Stimulated activated CD4-positive, alpha-beta T cell treated with anti-CD3 and anti-CD28 coated beads, Interleukin-2, amount 100 ng/mL, for 4 hours (primary cell): ENCODE measurements at places on chromosomes 5 and 9.

DNA sequence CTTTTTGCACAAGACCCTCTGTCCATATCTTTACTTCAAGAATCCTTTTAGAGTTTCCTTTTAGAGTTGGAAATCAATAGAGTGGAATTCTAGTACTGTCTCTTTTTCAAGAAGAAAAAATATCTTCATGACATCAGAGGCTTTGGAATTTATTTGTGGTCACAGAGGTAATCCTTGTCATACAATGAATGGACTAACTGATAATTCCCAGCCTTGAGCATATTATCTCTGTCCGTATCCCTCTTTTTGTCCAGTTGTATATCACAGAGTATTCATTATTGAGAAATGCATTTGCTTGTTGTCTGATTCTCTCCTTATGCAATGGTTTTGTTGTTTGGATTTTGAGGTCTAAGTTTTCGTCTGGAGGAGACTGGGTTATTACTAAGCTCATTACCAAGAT, 82.0 kb upstream of the HAPLN1 start:
- DNase-seq, result no peak

GRCh38 chr5:113330533-113331208, 104.1 kb downstream of the TSSK1B start:
- DNase-seq, result no peak

- no peak for DNase-seq
Observed at GRCh38 chr9:134473141-134474054, 147.1 kb downstream of the RXRA start.

DNA sequence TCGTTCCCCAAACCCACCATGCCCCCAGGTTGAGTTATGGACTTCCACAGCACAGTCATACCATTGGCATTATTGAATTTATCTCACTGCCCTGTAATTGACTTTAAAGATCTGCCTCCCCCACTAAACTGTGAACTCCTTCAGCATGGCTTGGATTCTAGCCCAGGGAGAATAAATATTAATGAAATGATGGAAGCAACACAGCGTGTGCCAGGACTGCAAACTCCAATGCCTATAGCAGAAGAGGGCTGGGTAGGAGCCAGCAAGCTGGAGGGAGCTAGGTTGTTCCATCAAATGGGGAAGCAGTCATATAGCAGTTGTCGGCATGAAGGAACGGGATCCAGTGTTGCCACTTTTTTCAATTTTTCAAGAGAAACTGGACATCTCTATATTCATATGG, 69.0 kb upstream of the MSX2 start:
- DNase-seq, result no peak

GRCh38 chr5:135869276-135869675, 26.4 kb downstream of the IL9 start:
- DNase-seq, result no peak

GRCh38 chr5:92320446-92320845, 937.3 kb upstream of the ARRDC3 start:
- no peak for DNase-seq

- DNase-seq, result peak; percentile 47
Observed at GRCh38 chr5:108747774-108748400, at the start of gene FER. Gene FER, plus strand, starts transcription at chr5:108747897. Its CDS starts 50,286 bp downstream, at chr5:108798183.

GRCh38 chr9:89593727-89594427, 10.9 kb upstream of the GADD45G start:
- no peak for DNase-seq

GRCh38 chr5:1390861-1391600, 46.1 kb upstream of the CLPTM1L start:
- no peak for DNase-seq

DNA sequence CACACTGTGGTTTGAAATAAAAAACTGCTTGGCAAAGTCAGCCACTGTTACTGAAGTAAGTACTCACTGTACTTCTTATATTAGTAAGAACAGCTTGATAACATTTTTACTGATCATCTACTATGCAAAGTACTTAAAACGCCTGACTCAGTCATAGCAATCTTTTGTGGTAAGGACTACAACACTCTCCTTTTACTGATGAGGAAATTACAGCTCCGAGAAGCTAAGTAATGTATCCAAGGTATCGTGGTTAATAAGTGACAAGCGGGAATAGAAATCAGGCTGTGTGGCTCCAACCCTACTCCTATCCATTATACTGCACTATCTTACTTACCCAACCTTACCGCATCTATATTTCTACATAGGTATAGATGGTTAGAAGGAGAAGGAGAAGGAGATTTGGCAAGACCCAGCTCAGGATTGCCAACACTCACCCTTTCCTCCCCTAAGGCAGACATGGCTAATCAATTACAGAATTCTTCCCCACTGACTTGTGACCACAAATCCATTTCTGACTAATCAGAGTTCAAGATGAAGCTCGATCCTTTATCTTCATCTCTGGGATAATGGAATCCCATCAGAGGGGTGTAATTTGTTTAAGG, 281.4 kb downstream of the SPOCK1 start:
- DNase-seq, result no peak

DNA sequence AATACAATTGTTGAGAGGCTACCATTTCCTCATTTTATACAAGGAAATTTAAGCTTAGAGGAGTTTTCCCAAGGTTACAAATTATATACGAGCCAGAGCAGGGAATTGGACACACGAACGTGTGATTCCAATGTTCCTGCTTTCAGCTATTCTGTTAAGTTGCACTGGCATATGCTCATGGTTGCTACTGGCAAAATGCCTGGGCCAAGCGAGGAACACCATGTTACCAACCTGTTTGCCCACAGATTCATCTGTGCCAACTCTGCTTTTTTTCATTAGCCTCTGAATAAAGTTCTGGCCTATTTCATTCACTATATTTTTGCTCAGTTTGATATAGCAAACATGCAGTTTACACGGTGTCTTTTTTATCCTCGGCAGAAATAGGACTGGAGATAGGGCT, 5.1 kb upstream of the C5orf46 start:
- no peak for DNase-seq

GRCh38 chr5:586751-587285, 25.3 kb upstream of the CEP72 start:
- no peak for DNase-seq

DNA sequence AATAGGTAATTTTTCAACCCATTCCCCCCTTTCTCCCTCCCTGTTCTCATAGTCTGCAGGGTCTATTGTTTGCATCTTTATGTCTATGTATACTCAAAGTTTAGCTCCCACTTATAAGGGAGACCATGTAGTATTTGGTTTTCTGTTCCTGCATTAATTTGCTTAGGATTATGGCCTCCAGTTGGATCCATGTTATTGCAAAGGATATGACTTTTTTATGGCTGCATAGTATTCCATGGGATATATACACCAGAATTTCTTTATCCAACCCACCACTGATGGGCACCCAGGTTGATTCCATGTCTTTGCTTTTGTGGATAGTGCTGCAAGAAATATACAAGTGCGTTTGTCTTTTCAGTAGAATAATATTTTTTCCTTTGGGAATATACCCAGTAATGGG, 761.6 kb upstream of the GRAMD2B start:
- DNase-seq, result no peak

- no peak for DNase-seq
Observed at GRCh38 chr5:179793468-179794139, at the start of gene LTC4S. Gene LTC4S, plus strand, starts transcription at chr5:179793986. Its CDS starts 95 bp downstream, at chr5:179794081.

- DNase-seq, result peak; percentile 70
Observed at GRCh38 chr5:55936100-55936693, 58.6 kb downstream of the IL6ST start.

GRCh38 chr5:151022511-151023018, 2.2 kb downstream of the GPX3 start:
- DNase-seq, result no peak

GRCh38 chr5:154273028-154273617, 82.6 kb downstream of the GALNT10 start:
- DNase-seq, result no peak

- no peak for DNase-seq
Observed at GRCh38 chr5:174514983-174515394, 209.4 kb upstream of the MSX2 start.
